Globus pallidus (tissue), 1 donor: ENCODE measurements at places on chromosomes 4 and X.
A peak's percentile ranks its signal among the peaks of the same experiment; 100 is the strongest.

DNA sequence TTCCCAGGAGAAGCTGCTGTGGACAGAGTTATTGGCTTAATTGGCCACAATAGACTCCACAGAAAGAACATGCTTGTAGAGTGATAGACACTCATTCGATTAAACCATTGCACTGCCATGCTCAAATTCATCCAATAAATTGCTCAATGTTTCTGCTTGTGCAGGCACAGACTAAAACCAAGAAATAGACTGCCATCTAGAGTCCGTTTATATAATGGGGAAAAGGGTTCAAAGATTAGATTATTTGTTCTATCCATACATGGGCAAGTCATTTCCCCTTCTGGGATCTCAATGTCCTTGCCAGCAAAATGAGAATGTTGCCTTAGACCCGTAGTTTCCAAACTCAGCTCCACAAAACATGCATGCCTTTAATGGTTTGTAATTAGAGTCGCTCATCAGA is 8.7 kb downstream of the SMIM10 start:
- DNase-seq: no peak

DNA sequence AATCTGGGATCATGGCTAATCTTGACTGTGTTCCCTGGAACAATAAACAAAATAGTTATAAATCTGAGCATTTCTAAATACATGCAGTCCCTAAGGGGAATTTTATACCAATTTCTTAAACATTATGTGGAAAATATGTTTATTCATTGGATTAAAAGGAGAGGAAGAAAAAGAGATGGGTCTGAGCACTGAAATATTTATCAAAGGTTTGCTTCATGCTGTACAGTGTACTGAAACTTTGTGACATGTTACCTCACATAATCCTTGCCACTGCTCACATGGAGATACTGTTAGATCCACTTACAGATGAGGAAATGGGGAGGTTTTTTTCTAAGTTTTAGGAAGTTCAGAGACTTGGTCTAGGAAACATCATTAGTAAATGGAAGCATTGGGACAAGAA is 443.6 kb downstream of the SPRY1 start:
- DNase-seq: no peak

- no peak for DNase-seq
Observed at GRCh38 chr4:98284640-98285046, 23.5 kb downstream of the RAP1GDS1 start.

- DNase-seq: no peak
Observed at GRCh38 chrX:121569609-121570008, 522.2 kb downstream of the GLUD2 start.

- DNase-seq: peak; percentile 42
Observed at GRCh38 chrX:103276581-103277002, at the start of gene TCEAL5. TCEAL5 (minus strand) TSS chrX:103276750; CDS start chrX:103274563, 2,187 bp downstream.

DNA sequence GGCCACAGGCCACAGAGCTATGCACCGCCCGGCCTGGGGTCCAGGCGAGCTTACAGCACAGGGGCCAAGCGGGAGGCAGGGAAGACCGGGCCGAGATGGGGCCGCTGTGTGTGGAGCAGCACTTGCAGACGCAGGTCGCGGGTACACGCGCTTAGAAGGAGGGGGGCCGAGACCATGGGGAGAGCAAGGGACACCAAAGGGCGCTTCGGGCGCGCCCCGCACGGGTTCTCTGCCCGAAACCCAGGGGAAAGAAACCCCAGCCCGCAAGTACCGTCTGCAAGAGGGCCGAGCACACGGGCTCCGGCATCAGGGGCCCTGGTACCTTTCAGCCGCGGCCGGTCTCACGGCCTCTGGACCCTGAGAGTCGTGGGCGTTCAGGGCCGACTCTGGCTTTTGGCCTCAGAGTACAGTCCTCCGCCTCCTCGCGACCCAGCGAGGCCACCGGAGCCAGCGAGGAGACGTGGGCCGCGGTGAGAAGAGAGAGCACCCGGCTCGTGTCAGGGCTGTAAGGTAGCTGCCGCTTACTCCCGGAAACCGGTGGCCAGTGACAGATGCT is 342 bp downstream of the EOLA2 start:
- no peak for DNase-seq

DNA sequence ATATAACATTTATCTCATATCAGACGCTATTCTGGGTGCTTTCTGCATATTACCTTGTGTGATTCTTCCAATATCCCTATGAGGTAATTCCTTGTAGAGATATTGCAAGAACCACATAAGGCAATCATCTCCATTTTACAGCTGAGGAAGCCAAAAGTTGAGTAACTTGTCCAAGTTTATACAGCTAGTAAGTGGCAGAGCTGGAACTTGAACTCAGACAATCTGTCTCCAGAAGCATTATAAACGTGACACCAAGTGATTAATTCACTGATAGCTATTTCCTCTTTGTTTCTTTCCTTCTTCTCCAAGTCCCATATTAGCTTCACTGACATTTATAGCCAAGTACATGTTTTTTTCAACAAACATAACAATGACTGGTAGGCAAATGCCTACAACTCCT is 7.3 kb downstream of the EMCN start:
- no peak for DNase-seq

DNA sequence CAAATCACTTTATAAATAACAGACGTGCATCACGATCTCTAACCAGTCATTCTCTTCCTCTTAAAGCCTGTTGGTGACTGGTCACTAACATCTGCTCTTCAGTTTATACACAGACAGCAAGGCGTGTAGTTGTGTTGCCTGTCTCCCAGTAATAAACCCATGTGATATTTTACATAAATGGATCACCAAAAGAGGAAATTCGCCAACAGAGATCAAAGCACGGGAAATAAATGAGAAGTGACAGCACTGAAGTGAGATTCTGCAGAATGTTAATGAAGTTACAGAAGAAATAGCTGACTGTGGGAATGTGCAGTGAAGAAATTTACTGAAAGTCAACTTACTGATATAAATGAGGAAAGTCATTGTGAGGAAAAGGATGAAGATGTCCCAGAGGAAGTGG is 47.0 kb downstream of the AFF1 start:
- DNase-seq: no peak

GRCh38 chr4:59818656-59819055 is 1381.5 kb upstream of the ADGRL3 start:
- peak; percentile 68 for DNase-seq

DNA sequence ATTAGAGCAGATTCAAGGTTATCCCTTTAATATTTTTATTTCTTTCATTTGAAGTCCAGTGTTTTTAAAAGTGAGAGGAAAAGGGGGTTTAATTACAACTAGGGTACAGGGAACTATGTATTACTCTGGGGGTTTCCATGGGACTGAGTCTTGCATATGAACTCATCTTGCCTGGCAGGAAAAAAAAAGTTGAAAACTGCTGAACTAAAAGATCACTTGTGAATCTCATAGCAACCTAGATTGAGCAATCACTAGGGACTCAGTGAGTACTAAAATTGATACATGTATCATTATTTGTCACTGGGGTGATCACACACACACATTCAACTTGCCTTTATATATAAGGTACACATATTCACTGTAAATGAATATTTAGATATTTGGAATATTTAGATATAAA is 180.7 kb upstream of the SFRP2 start:
- DNase-seq: no peak

- no peak for DNase-seq
Observed at GRCh38 chr4:38503689-38504395, 160.2 kb upstream of the KLF3 start.

- no peak for DNase-seq
Observed at GRCh38 chr4:96379524-96379923, 539.6 kb downstream of the PDHA2 start.

- no peak for DNase-seq
Observed at GRCh38 chr4:43782391-43782790, 666.2 kb downstream of the KCTD8 start.
